ENCODE measurements at places on chromosomes 3 and 15.
A peak's percentile ranks its signal among the peaks of the same experiment; 100 is the strongest.

DNA sequence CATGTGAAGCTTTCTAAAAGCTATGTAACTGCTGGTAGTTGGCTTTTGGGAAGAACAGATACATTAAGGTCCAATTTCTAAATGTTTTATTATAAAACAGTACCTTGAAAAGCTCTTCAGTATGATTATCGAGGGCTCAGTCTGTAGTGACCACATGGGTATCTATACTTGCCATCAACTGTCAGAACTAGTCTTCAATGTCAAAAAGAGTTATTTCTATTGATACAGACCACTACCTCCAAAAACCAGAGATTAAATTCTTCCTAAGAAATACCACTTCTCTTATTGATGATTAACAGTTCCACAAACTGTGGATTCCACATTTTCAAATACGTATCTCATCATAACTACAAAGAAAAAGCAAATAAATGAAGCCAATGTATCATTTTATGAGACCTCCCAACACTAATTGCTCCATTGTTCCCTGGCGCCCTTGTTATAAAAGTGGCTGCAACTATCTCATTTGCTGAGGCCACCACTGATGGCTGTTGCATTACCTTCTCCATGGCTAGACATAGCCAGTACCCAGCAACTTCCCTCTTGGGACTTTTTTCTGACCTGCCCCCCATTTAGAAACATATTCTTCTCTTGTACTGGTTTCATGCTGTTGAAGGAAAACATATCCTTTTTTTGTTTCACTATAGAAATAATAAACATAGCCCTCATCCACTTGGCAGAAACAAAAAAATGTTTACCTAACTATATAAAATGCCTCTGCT lies 33.9 kb upstream of the MBNL1 start:
- no peak for DNase-seq

DNA sequence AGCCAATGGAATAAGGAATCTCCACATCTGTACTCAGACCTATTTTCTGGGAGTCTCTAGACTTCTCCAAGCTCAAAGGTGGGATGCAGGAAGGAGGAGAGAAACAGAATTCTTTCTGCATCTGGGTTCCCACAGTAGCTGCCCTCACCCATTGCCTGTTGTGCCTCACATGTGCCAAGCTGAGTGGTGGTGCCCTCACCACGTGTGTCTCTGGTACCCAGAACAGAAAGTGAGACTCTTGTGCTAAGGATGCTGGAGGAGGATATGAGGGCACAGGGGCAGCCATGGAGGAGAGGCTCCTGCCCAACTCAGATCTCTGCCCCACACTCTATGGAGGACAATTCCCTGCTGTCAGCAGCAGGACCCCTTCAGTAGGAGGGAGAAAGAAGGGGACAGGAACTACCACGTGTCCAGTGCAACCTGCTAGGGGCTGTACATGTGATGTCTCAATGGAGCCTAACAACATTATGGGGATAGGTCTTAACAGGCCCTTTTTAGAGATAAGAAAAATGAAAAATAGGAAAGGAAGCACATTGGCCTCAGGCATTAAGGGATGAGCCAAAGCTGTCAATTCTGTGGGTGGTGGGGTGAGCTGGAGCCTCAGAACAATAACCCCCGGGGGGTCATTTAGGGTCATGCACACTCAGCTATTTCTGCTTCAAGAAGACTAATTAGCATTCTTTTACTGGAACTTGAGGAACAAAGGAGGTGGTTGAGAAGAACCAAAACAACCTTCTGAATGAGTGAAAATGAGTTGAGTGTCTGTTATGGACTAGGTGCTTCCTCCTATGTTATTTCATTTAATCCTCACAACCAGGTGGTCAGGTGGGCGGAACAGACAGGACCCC lies 16.3 kb upstream of the NOX5 start:
- no peak for DNase-seq

- DNase-seq = no peak
These were observed 1273.0 kb downstream of the OTOL1 start for GRCh38 chr3:162769564-162769963.

DNA sequence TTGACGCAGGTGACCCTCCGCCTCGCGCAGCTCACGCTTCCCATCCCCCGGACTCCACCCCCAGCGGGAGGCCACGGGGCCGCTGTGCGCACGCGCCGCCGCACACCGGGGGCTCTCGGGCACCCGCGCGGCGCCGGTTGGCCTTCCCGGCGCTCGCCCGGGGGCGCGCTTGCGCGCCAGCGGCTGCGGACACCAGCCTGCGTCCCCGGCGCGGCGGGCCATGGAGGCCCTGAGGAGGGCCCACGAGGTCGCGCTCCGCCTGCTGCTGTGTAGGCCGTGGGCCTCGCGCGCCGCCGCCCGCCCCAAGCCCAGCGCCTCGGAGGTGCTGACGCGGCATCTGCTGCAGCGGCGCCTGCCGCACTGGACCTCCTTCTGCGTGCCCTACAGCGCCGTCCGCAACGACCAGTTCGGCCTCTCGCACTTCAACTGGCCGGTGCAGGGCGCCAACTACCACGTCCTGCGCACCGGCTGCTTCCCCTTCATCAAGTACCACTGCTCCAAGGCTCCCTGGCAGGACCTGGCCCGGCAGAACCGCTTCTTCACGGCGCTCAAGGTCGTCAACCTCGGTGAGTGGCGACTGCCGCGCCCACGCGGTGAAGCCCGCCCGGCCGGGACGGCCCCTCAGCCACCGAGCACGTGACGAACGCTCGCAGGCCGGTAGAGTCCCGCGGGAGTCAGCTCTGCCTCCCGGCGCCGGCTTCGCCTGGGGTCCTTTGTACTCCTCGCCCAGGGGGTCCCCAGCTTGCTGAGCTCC lies at the start of gene C15orf61:
Gene C15orf61, plus strand, starts transcription at position 103 of the 754 bp plus-strand sequence. Its CDS starts 118 bp downstream, at position 221.
- DNase-seq = peak; percentile 91

- DNase-seq = no peak
These were observed 199.4 kb upstream of the CADM2 start for GRCh38 chr3:84759361-84759760.

- no peak for DNase-seq
These were observed 46.6 kb upstream of the SERPINI2 start for GRCh38 chr3:167520266-167521005.

DNA sequence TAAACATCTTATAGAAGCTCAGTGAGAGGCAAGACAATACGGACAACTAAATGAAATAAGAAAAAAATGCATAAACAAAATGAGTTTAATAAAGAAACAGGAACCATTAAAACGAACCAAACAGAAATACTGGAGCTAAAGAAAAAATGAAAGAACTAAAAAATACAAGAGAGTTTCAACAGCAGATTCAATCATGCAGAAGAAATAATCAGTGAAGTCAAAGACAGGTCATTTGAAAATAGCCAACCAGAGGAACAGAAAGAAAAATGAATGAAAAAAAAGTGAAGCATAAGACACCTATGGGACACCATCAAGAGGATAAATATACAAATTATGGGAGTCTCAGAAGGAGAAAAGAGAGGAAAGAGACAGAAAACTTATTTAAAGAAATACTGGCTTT lies 42.5 kb upstream of the PRR20G start:
- no peak for DNase-seq

- DNase-seq = no peak
These were observed 64.4 kb downstream of the SLMAP start for GRCh38 chr3:57820479-57820878.
